ENCODE measurements at places on chromosomes 2 and 18. TPM values are rescaled to one million over a fixed set of nuclear protein-coding genes. Genes with fewer than 3 reads are reported as not detected.

DNA sequence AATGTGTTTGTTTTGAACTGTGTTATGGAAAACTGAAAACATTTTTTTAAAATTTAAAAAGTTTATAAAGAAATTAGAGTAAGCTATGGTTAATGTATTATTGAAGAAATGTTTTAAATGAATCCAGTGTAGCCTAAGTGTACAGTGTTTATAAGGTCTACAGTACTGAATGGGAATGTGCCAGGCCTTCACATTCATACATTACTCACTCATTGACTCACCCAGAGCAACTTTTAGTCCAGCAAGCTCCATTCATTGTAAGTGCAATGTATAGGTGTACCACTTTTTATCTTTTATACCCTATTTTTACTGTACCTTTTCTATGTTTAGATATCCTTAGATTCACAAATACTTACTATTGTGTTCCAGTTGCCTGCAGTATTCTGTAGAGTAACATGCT is 215.1 kb upstream of the THUMPD2 start:
- H3K36me3 ChIP-seq: no peaks in the 10 kb centered on the region
- H3K4me3 ChIP-seq: no peak overlapping the region
- no peak for DNase-seq
- H3K4me1 ChIP-seq: no peaks in the 10 kb centered on the region
- H3K27me3 ChIP-seq: no peaks in the 10 kb centered on the region

DNA sequence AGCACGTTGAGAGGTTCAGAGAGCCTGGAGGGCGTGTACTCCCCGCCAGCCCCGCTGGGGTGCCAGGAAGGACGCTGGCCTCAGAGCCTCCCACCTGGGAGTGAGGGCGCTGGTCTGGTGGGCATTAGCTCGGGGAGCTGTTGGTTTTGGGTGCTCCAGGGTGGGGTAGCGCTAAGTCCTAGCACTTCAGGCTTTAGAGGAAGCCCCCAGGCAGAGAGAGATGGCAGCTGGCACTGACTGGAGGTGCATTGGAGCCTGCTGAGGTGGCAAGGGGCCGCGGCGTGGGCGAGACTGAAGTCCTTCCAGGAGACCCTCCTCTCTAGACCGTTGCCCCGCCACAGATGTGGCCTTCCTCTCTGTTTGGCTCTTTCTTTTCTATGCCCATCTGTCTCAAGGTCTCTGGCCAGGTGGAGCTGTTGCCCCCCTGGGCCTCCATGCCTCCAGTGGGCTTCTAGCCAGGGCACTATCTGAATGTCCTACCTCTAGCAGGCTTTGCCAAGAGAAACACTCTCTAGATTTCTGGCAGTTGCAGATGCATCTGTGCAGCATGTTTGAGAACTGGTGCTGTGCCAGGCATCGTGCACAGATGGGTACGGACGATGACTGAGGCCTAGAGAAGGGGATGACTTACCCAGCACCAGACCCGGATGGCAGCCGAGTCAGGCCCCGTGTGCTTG is 6.6 kb downstream of the CAPN10 start:
- no peak for DNase-seq
- H3K27ac ChIP-seq: no peak overlapping the region
- no peaks in the 10 kb centered on the region for H3K27me3 ChIP-seq
- peaks cover 16% of the 10 kb centered on the region for H3K4me1 ChIP-seq
- H3K4me3 ChIP-seq: no peak overlapping the region

GRCh38 chr2:101018934-101019333 is 16.8 kb downstream of the RPL31 start:
- peaks cover under 1% of the 10 kb centered on the region for H3K36me3 ChIP-seq
- no peak for DNase-seq
- H3K27ac ChIP-seq: no peak overlapping the region
- H3K4me3 ChIP-seq: no peak overlapping the region
- no peaks in the 10 kb centered on the region for H3K4me1 ChIP-seq

The CASP10 gene
- total RNA-seq: 23.0 TPM

The SPC25 gene
- 14.5 TPM for total RNA-seq

DNA sequence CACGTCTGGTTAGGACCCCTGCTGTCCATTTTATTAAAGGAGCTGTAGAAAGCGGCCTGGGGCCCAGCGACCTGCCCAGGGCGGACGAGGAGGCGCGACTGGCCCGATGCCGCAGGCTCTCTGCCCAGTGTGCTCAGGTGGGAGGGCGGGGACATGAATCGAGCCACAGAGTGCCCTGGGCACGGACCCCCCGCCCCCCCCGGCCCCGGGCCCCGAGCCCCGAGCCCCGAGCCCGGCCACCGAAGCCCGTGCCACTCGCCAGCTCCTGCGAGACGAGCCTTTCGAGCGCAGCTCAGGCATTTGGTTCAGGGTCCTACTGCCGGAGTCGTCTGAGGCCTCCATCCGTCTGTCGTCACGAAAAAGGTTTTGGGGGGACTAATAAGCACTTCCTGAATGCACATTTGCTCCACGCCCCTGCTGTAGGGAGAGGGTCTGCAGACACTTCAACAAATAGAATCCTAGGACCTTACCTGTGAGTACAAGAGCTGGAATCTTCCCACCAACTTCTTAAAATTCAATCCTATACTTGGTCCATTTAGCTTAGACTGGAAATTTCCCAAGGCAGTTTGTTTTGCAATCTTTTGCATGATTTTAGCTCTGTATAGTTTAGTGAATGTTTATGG is 602 bp upstream of the ADAM17 start:
- no peaks in the 10 kb centered on the region for H3K27me3 ChIP-seq
- H3K36me3 ChIP-seq: peaks cover 15% of the 10 kb centered on the region
- peak overlapping the region; percentile 94 for H3K27ac ChIP-seq
- DNase-seq: no peak

The ST6GAL2 gene
- not detected for total RNA-seq

Measured in natural killer cell treated with Interleukin-12 subunit alpha and Interleukin-12 subunit beta and Interleukin-15 and Interleukin-18, amount 100 ng/mL, for 72 hours (primary cell).